ENCODE measurements at places on chromosomes 6 and 20. TPM values are rescaled to one million over a fixed set of nuclear protein-coding genes. Genes with fewer than 3 reads are reported as not detected.

The OR2B6 gene
- total RNA-seq: not detected

The ATP6V1G2 gene
- total RNA-seq: 3.2 TPM

The SAMD10 gene
- 6.3 TPM for total RNA-seq

The STX7 gene
- 24.8 TPM for total RNA-seq

The MYLK4 gene
- 0.84 TPM for total RNA-seq

The SUPT3H gene
- total RNA-seq: 4.1 TPM

The VNN1 gene
- 0.49 TPM for total RNA-seq

The FAM184A gene
- 1.1 TPM for total RNA-seq

The DTD1 gene
- 18.0 TPM for total RNA-seq

The RHAG gene
- 2.6 TPM for total RNA-seq

The NKAIN2 gene
- 0.25 TPM for total RNA-seq

The DNAH8 gene
- not detected for total RNA-seq

The ADGRF5 gene
- total RNA-seq: 47.6 TPM

The TMEM200A gene
- 1.9 TPM for total RNA-seq

The HEY2 gene
- total RNA-seq: 40.6 TPM

The BPIFB1 gene
- total RNA-seq: not detected

The CDH26 gene
- total RNA-seq: 0.63 TPM

The C20orf202 gene
- total RNA-seq: 0.32 TPM

The ACTL10 gene
- 0.37 TPM for total RNA-seq

The SLC44A4 gene
- total RNA-seq: not detected

The PLN gene
- 3,015 TPM for total RNA-seq

All from heart left ventricle (tissue), 16 donors.